ENCODE measurements at places on chromosomes 3 and 15.

- DNase-seq, result peak; percentile 63
Observed at GRCh38 chr3:45656575-45657363, 32.4 kb upstream of the SACM1L start.

DNA sequence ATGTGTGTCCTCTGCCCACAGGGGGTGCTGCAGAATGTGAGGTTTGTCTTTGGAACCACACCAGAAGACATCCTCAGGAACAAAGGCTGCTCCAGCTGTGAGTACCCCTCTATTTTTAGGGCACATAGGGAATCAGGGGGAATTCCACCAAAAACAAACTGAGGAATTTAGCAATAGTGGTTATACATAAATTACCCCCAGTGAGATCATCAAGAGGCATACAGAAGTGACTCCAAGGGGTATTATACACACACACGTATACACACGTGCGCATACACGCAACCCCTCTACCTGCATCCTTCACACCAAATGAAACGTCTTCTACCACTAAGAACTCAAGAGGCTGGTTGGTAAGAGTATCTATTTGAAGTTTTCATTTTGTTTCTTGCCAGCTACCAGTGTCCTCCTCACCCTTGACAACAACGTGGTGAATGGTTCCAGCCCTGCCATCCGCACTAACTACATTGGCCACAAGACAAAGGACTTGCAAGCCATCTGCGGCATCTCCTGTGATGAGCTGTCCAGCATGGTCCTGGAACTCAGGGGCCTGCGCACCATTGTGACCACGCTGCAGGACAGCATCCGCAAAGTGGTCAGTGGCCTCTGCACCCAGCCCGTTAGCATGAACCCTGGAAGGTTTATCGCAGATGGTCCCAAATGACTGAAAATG, 2.9 kb downstream of the THBS1 start:
- DNase-seq, result no peak

DNA sequence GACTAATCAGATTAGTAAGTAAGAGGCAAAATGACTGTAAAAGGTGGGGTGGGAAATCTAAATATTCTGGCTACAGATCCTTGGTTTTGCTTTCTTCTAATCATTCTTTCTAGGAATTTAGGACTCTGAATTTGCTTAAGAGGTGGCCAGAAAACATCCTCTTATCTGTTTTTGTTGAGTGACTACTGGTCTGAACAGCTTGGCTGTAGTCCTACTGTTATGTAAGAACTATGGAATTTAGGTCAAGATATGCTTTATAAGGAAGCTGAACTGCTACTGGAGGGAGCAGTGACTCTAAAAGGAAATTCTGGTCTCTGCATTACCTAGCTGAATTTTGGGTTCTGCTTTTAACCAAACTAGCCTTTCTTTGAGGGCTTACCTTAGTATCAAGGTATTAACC, 33.5 kb upstream of the CSPG5 start:
- no peak for DNase-seq

DNA sequence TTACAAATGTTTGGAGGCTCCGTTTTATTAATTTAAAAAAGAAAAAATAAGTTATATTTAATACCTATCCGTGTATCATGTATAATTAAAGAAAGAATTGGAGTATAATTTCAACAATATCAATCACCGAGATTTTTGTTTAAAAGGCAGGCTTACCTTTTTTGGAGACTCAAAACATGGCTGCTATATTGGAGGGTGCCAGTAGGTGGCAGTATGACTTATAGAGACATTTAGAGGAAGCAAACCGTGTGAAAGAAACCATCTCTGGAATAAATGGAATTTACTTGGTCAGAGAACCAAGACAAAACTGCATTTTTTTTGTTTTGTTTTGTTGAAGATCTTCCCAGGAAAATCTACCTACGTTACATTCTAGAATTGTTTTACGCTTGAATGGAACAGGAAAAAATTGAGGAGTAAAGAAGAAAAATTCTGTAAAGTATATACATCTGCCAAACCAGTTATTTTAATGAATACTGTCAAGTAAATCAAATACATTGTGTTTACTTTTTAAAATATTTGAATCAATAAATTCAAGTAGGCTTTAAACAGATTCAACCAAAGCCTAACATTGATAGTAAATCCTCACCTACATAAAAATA, 802.6 kb upstream of the ALCAM start:
- no peak for DNase-seq

DNA sequence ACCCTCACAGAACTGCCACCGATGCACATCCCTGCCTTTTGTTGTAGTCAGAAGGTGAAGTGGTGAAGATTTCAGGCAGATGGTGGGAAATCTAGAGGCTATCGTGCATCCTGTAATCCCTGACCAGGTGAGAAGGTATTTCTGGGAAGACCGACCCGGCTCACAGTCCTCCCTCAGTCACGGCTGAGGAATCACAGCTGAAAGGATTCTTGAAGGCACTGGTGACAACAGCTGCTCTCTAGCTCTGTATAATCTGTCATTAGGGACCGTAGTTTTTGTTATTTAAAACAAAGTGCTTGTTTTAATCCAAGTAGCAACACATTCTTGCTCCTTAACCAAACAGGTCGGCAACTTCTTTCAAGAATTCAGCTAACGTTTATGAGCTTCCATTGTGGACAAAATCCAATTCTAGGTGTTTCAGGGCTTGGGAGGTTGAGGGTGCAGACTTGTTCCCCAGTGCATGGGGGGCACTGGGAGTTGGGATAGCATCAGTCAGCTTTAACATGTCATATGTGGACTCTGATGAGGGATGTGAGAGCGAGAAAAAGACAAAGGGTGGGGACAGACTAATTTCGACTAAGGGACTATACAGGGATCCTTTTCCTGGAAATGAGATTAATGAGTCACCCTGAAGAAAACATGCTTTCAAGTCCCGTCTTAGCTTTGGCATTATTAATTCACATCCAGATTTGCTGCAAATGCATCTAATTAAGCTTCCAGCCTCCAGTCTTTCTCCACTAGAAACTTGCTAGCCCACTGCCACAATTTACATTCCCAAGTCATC, 141.0 kb upstream of the RASGRP1 start:
- no peak for DNase-seq

DNA sequence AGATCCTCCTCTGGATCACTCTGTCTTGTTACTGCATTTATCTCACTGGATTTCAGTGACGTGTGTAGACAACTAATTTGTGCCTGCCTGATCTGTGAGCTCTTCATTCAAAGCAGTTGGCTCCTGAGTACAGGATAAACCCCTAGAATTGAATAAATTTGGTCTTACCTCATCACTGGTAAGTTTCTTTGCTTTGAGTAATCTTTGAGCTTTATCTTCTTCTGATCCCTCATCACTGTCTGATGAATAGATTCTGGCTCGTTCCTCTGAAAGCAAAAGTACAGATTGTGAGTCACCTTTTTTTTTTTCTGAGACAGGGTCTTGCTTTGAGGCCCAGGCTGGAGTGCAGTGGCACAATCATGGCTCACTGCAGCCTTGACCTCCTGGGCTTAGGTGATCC, 24.5 kb downstream of the LEO1 start:
- DNase-seq, result no peak

DNA sequence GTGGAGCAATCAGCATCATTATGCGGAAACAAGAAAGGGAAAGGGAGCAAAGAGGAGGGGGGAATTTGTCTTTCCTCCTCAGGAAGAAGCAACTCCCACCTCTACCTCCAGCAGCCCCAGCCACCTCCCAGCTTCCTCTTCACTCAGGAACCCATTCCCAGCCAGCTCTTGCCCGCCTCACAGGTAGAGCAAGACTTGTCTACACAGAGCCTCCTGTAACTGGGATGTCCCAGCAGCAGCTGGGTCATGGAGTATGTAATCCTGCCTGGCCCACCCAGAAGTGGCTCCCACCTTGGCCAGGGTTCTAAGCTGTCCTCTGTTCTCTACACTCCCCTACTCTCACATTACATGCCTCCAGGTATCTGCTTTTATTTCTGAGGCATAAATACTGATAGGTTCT, 14.0 kb downstream of the IGDCC3 start:
- DNase-seq, result no peak

DNA sequence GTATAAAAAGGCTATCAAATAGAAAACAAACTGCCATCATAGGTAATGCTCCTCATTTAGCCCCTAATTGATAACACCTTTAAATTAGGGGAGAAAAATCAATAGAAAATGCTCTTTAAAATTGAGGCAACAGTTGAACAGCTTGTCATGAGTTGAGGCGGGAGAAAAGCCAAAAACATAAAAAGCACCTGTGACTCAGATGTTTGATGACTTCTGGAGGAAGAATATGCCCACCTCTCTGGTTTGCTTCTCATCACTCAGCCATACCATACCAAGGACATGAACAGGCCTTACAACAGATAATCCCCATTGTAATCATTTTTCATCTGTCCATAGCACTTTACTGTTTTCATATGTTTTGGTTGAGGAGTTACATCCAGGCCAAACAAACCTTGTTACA, 246.0 kb downstream of the MYRIP start:
- no peak for DNase-seq

- no peak for DNase-seq
Observed at GRCh38 chr3:129009266-129009665, 8.2 kb downstream of the EFCC1 start.

DNA sequence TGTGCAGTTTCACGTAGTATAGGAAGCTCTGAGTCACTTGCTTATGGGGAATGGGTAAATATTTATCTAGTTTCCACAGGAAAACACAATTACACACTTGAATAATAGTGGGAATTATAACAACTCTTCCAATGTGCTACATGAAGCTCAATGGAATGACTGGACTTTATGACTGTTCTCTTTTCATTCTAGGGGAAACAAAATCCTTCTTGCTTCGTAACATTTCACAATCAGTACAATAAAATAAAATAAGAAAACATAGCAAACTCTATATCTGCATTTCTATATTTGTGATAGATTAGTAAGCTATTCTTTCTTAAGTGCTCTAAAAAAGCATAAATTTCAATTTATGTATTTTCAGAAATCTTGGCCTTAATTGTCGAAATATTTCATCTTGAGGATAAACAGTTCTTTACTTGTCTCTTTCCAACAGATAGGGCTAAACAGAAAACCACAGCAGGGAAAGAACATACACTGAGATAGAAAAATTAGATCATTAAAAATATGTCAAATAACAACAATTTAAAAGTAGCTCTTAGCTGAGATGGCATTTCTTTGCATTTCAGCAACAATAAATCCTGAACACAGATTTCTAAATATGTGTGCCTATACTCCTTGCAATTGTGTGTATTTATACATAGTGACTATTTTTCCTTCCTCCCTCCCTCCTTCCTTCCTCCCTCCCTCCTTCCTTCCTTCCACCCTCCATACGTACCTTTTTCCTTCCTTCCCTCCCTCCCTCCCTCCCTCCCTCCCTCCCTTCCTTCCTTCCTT, 395.5 kb upstream of the KCNMB2 start:
- no peak for DNase-seq

DNA sequence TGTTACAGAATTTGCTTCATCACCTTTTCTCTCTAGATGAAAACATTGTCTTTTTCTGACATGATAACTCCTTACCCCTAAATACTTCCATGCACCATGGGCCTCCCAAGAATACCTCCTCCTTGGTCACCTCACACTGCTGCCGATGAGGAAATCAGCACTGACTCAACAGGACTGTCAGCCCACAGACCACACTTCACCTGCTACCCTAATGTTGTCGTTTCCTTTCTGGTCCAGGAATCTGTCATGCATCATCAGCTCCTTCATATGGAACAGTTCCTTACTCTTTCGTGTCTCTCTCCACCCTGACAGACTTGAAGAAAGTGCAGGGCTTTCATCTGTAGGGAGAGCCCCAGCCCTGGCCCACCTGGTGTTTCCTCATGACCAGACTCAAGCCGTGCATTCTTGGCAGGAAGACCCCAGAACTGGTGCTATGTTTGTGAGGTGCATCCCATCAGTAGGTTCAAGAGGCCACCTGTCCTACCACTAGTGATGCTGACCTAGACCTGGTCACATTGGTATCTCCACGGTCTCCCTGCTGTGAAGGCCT, 41.1 kb upstream of the PLXNA1 start:
- no peak for DNase-seq

DNA sequence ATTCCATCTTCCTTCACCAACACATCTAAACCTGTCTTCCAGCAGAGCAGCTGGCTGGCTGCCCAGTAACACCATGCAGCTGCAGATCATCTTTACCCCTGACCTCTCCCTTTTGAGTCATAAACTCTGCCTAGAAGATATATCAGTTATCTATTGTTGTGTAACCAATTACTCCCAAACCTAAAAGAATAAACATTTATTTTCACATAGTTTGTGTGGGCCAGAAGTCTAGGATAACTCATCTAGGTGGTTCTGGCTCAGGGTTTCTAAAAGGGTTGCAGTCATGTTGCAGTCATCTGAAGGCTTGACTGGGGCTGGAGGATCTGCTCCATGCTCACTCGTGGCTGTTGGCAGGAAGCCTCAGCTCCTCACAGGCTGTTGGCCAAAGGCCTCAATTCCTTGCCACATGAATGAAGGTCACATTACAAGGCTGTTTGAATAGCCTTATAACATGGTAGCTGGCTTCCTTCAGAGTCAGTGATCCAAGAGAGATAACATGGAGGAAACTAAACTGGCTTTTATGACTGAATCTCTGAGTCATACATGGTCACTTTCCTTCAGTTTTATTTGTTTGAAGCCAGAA, 92.8 kb downstream of the GOLIM4 start:
- DNase-seq, result no peak

DNA sequence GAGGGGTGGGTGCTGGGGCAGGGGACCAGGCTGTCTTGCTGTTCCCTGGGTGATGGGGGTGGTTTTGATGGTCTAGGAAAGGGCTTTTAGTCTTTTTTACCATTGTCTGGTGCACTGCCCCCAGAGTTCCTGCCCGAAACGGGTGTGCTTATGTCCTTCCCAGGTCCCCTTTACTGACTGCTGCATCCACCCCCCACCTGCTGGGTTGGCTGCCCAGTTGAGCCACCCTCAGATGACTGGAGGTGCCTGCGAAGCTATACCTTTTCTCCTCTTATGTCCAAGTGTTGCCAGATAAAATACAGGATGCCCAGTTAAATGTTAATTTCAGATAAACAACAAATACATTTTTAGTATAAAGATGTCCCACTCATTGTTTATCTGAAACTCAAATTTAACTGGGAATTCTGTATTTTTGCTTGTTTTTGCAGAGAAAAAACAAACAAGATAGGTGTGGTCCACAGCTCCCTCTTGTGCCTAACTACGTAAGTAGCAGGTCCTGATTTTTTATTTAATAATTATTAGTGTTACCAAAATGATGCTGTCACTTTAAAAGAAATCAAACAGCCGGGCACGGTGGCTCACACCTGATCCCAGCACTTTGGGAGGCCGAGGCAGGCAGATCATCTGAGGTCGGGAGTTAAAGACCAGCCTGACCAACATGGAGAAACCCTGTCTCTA, 6.1 kb upstream of the RPP14 start:
- DNase-seq, result no peak

DNA sequence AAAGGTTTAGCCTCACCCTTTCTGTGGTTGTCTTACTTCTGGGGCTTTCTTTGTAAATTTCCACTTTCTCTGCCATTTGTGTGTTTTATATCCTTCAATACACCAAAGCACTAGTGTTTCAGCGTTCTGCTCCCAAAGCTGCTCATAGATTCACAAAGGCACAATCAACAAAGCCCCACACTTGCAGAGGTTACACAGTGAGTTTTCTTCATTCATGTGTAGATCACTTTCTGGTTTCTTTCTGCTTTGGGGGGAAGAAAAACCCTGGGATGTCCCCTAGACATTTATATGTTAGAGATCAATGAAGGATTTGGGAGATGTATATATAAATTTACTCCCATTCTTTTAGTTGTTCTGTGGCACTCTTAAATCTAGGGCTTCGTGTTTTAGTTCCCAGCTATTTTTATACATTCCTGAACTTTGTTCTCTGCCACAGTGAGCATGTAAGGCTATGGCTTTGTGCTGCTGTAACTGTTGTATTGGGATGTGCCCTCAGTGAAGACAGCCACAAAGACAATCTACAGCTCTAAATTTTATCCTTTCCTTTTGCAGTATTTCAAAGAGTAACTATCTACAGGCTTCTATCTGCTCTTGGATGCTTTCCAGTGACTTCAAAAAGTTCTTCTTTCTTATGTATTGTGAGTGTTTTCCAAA, 636.5 kb downstream of the ZBBX start:
- no peak for DNase-seq

Measured in activated CD8-positive, alpha-beta memory T cell treated with anti-CD3 and anti-CD28 coated beads for 48 hours (primary cell).